IMR-90 (cell line): ENCODE measurements at places on chromosomes 12 and 14. TPM values are rescaled to one million over a fixed set of nuclear protein-coding genes. Genes with fewer than 3 reads are reported as not detected.

CIDEB gene
- total RNA-seq: under 0.01 TPM in 2 replicates

GPR84 gene
- total RNA-seq: not detected in 2 replicates

GPR68 gene
- 0.28 and 0.72 TPM in 2 replicates for total RNA-seq

ARMH4 gene
- 4.4 and 5.6 TPM in 2 replicates for total RNA-seq

DNA sequence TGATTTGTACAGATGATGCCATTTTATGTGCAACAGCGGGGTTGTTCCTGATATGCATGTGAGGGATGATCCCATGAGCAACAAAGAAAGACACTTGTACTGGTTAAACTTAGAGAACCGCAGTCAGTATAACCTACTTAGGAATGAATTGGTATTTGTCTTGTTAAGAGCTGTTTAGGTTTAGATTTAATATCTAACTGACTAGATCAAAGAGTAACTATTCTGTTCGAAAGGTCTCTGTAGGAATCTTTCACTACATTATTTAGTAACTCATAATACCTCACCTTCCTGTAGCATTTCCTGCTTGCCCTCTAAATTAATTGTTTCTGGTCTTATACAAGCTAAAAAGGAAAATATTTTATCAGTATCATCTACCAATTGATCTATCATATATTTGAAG, 350.4 kb downstream of the TRHDE start:
- DNase-seq: no peak

DNA sequence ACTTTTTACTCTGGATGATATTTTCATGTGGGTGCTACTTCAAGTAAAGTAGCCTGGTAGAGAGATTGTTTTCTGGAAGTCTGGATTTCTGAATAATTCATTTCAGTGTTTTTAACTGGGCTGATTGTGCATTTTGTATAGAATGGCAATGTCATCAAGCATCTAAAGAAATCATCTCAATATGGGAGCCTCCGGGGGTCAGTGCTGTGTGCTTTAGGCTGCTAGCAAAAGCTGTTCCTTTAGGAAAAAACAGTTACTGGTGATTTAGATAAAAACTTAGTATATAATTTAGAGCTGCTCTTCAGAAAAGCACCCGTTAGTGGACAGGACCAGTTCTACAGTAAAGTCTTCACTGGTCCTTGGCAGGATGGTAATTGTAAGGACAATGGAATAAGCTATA, 5.1 kb downstream of the UBE3B start:
- DNase-seq: no peak

GRCh38 chr12:48932878-48933277, 7.6 kb upstream of the FKBP11 start:
- DNase-seq: no peak

DNA sequence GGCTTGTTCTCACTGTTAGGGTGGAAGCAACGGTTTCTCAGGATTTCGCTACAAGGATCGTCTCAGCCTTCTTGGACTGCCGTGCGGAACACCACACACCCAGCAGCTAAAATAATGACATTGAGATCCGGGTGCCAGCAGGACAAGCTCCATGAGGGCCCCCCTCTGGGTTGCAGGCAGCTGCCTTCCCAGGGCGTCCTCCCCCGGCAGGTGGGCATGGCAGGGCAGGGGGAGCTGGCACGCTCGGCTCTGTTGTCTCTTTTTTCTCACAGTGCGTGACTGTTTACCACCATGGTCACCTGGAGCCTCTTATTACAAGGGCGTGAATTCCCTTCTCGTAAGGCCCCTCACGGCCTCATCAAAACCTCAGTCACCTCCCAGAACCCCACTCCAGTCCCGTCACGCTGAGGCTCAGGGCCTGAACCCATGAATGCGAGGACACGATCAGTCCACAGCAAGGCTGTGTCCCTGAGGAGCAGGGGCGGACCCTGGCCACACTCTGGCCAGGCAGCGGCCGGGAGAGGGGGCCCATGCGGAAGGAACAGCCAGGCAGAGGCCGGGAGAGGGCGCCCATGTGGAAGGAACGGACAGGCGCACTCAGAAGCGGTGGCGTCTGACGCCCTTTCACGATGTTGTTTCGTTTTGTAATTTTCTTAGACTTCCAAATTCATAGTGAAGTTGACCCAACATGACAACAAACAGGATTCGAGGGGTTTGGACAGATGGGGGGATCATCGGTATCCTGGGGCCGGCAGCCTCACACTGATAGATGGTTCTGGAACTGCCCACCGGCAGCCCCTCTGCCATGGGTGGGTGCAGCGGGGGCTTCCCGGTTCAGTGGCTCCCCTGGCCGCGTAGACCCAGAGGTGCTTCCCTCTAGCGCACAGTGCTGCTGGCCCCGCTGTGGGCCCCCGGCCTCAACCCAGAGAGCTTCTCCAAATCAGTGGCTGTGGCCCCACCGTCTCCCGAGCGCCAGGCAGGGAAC, 10.0 kb downstream of the LRCOL1 start:
- DNase-seq: peak; percentile 61

- DNase-seq: no peak
Measured at GRCh38 chr14:59358784-59359183, 106.4 kb downstream of the GPR135 start.

GRCh38 chr12:1660304-1661187, 30.3 kb upstream of the ADIPOR2 start:
- no peak for DNase-seq

- DNase-seq: no peak
Measured at GRCh38 chr14:101365329-101366158, 195.8 kb upstream of the DIO3 start.

DNA sequence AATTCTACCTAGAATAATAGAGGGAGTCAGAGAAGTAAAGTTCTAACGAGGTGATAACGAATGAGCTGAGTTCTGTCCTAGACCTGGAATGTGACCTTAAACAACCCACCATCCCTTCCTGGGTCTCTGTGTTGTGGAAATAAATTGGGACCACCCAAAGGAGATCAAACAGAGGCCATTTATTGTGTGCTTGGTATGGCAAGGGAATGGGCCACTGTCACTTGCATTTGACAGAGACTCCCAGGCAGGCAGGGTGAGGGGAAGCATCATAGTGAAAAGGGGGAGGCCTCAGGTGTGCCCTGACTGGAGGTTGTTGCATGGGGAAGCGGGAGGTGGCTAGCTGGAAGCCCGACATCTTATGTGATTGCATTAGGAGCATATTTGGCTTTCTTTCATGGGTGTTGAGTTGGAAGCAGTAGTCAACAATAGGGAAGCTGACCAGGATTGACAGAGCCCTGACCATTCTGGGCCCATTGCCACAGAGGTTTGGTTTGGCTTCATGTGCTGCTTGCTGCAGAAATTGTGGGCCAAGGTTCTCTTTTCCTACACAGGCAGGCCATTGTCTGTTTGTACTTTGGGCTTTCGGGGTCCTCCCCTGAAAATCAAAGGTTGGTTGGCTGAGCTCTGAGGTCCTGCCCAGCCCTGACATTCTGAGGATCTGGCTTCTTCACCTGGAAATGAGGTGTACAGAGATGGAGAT, 17.6 kb upstream of the FAM181A start:
- no peak for DNase-seq

- DNase-seq: peak; percentile 89
Measured at GRCh38 chr12:11814374-11814773, 164.9 kb downstream of the ETV6 start.

DNA sequence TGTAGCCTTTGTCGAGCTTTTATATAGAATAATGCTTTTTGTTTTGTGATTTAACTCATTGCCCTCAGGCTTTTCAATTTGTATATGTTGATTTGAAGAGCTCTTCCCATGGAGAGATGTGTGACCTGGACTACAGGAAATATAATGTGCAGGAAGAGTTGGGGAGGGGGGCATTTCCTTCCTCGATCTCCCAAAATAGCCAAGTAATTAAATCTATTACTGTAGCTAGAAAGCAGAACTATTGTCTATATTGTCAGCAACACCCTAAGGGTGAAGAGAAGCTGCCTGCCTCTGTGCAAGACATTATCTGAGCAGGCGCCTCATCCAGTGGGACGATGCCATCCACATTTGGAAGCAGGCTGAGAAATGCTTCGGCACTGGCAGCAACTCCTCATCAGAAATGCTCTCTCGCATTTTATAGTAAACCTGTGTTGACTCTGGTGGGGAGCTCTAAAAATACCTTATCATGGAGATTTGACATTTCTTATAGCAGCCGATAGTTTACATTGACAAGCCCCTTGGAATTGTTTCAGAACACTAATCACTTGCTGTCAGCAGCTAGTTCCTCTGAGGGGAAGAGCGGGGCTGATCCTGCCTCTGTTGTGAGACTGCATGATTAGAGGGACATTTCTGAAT, 392.5 kb upstream of the RGS6 start:
- DNase-seq: no peak

GRCh38 chr12:46567667-46568066, 195.1 kb upstream of the SLC38A2 start:
- no peak for DNase-seq
